Activated CD4-positive, alpha-beta T cell treated with anti-CD3 and anti-CD28 coated beads for 48 hours (primary cell): ENCODE measurements at places on chromosomes 11 and 22.

- no peak for DNase-seq
Observed at GRCh38 chr22:30340911-30341685, 14.4 kb upstream of the TBC1D10A start.

GRCh38 chr11:117395476-117395875 lies 67.8 kb downstream of the CEP164 start:
- DNase-seq: no peak

GRCh38 chr11:132131961-132132360 lies 761.5 kb downstream of the NTM start:
- no peak for DNase-seq

DNA sequence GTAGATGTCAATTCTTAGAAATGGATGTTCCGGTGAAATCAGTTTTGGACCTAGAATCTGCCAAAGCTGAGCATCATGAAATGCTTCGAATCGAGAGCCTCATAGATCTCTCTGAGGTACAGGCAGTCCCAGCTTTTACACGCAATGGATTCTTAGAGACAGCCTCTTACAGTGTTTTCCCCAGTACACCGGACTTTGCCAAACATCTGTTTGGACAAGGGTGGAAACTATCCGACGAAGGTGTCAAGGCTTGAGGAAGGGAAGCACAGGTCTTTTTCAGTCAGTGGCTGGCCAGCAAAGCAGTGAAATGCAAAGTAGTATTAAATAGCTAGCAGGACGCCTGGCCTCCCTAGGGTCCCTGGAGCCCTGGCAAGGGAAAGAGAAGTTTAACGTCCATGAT lies 4.9 kb downstream of the GRK3 start:
- no peak for DNase-seq

DNA sequence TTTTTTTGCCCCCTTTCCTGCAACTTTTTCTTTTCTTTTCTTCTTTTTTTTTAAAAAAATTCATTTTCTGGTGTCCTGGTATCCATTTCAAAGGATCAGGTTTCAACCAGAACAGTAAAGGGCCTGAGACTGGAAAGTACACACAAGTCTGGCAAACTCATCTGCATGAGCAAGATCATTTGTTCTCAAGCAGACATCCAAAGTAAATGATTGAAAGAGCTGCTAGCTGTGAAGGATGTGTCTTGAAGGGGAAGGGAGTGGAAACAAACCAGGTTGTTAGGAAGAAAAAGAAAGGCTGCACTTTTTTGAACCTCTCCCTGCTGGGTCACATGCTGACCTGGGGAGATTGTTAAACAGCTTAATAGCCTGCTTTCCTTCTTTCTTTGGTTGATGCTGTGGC lies 5.3 kb downstream of the YAP1 start:
- no peak for DNase-seq

- no peak for DNase-seq
Observed at GRCh38 chr11:1036303-1036923, at the start of gene MUC6. MUC6 (minus strand) TSS chr11:1036718; CDS start chr11:1036655, 63 bp downstream.
